Activated CD4-positive, alpha-beta T cell treated with anti-CD3 and anti-CD28 coated beads for 36 hours (primary cell): ENCODE measurements at places on chromosomes 13 and 19.

DNA sequence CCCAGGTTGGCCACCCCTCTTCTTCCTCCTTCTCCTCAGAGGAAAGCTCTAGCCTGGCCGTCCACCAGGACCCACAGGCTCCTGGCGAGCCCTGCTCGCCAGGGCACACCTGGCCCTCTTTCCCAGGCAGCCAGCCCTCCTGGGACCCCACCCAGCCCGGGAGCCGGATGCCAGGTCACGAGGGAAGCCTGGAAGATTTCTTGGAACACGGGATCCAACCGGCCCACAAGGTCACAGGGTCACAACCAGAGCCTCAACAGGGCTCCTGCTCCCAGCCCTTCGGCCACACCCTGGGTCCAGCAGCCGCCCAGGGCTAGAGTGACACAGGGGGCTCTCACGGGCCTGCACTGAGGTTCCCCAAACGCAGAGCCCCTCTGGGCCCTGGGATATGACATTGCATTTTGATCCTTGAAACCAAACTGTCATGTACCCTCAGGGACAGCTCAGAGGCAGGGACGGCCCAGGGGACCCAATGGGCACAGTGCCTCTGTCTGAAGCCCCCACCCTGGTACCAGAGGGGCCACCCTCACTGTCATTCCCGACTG lies 5.5 kb downstream of the MKNK2 start:
- no peak for DNase-seq

DNA sequence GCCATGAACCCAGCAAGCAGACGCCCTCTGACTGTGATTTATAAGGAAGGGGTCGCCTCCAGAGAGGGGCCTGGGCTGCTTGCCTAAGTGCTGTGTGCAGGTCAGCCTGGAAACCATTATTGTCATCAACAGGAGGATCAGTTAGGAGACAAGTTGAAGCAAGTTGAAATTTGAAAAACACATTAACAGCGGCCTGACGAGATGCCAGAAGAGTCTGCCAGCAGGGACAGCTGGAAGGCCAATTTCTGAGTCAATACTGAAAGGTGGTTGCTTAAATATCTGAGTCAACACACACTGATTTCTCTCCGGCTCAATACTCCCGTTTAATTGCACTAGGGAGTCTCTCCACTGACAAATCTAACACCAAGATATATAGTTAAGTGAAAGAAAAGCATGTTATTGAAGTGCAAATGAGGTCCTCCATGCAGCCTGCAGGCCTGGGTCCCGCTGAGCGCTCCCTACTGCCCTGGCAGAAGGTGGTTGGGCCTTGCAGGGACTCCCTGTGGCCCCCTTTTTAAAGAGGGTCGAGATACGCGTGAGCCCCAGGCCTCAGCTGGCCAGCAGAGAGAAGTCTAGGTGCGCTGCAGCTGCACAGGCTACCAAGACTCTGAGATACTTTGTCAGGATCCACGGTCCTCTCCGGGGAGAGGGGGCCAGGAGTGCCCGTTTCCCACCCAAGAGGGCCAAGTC lies 91.1 kb downstream of the RNASEH2B start:
- DNase-seq = no peak

- no peak for DNase-seq
Observed at GRCh38 chr13:47539317-47539716, 461.8 kb downstream of the SUCLA2 start.

GRCh38 chr19:29121684-29122083 lies 91.3 kb downstream of the UQCRFS1 start:
- peak; percentile 19 for DNase-seq

DNA sequence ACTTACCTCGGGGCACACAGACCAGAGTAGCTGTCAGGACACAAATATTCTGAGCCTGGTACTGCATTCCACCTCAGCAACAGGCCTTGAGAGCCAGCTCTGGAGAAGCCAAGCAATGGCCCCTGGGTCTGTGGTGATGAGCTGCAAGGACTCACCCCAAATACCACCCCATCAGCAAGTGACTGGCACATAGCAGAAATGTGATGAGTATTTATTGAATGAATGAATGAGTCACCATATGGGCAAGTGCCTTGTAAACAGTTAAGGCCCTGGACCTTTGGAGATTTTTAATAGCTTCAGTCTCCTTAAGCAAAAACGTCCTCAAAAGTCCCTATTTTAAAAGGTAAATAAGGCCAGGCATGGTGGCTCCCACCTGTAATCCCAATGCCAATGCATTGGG lies 18.2 kb downstream of the GSX1 start:
- no peak for DNase-seq

DNA sequence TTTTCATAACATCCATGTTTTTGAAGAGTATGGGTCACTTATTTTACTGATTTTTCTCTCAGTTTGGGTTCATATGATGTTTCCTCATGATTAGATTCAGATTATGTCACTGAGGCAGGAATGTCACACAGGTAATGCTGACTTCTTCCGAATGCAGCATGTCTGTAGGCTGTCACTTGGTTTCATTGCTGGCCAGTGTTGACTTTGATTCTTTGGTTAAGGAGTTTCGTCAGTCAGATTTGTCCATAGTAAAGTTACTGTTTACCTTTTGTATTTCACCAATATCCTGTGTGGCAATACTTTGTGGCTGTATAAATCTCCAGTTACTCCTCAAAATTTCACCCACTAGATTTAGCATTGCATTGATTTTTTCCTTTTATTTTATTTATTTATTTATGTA lies 105.6 kb downstream of the MRPL57 start:
- no peak for DNase-seq

DNA sequence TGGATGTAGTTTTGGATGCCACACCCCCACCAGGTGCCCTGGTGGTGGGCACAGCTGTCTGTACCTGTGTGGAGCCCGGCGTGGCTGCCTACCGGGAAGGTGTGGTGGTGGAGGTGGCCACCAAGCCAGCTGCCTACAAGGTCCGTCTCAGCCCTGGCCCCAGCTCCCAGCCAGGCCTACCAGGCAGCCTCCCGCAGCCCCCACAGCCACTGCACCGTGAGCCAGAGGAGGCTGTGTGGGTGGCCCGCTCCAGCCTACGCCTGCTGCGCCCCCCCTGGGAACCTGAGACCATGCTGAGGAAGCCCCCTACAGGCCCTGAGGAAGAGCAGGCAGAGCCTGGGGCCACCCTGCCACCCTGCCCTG lies 3.5 kb downstream of the CIC start:
- no peak for DNase-seq

- peak; percentile 52 for DNase-seq
Observed at GRCh38 chr19:1324806-1325567, 39.3 kb downstream of the EFNA2 start.

DNA sequence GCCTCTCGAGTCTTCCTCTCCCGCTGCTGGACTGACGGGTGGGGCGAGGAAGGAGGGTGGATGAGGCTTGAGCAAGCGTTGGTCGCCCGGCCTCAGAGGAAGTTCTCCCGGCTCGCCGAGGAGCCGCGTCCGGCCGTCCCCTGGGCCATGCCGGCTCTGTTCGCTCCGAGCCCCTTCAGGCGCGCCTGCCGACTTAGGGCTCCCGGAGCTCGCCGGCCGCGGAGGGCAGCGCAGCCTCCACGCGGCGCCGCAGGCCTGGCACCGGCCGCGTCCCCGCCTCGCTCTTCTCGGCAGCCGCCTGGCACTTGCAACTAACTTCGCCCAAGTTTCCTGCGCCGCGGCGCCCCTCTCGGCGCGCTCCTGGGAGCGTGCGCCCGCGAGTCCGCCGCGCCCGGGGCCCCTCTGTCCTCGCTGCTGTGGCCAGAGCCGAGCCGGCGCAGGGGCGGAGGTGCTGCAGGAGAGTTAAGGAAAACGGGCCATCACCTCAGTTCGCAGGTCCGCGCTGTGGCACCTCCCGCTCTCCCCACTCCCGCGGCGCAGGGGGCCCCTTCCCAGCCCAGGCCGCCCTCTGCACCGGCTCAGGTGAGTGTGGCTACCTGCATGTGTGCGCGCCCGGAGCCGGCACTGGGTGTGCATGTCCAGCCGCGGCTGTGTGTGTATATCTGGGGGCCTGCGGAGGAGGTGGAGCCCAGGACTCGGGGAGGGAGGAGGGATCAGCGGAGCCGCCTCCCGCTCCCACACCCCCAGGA lies 641 bp upstream of the SOX21 start:
- peak; percentile 31 for DNase-seq

DNA sequence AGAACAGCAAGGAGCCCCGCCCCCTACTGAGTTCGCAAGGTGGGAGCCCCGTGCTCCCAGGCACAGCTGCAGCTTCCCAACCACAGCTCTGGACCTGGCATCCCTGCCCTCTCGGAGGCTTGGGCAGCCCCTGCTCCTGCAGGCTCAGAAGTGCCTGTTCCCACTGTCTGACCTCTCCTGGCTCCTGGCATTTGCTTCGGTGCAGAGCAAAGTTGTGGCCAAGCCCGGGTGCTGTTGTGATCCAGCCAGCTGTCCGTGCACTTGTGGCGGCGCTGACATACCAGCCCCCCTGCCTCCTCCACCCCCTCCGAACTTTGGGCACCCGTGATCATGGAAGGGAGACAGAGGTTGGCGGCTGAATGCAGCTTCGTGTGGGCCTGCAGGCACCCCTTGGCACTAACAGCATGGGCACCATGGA lies 1386.8 kb downstream of the PCDH9 start:
- DNase-seq = no peak

DNA sequence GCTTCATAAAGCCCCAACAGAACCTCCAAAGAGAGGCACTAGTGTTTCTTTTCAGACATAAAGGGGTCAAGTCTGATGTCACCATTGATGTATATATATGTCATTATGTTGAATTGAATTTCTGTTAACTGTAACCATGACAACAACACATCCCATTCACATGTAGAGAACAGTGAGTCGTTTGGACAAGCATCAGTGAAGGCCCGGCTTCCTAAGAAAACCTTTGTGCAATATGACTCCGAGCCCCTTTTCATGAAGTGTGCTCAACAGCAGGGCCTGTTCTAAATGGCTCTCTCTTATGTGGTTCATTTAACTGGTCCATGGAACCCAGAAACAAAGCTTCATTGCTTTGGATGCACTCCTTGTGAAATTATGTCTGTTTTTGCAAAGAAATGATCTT lies 67.2 kb upstream of the UBL3 start:
- no peak for DNase-seq

DNA sequence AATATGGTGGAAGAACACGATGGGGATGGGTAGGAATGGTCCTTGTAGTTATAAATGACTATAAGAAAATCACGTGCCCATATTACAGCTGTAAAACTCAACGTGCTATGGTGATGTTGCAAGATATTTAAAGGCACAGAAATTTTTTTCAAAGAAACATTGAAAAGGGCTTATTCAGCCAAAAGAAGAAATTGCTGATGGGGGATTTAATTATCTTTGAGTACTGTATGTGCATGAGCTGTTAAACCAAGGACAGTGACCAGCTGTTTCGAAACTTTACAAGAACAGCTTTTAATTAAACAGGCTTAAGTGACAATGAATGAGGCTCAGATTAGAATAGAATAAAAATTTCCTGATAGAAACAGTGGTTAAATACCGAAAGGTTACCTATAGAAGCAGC lies 339.0 kb downstream of the HS6ST3 start:
- no peak for DNase-seq

GRCh38 chr13:70310396-70311119 lies 202.3 kb upstream of the KLHL1 start:
- no peak for DNase-seq
